Upper lobe of right lung (tissue), 1 donor: ENCODE measurements at places on chromosomes 3 and 15. TPM values are rescaled to one million over a fixed set of nuclear protein-coding genes. Genes with fewer than 3 reads are reported as not detected.

SLC51A gene
- total RNA-seq: not detected

CCR3 gene
- 0.43 TPM for total RNA-seq

TRH gene
- total RNA-seq: not detected

CCR2 gene
- 17.8 TPM for total RNA-seq

IFT57 gene
- total RNA-seq: 135 TPM

PLAAT1 gene
- total RNA-seq: 0.96 TPM

GNAT1 gene
- not detected for total RNA-seq
